ENCODE measurements at places on chromosomes 2 and 18.

- DNase-seq: no peak
Measured at GRCh38 chr2:174138161-174138560, 110.2 kb downstream of the OLA1 start.

- DNase-seq: no peak
Measured at GRCh38 chr18:3179430-3180089, 40.2 kb downstream of the MYOM1 start.

GRCh38 chr2:215911301-215912085 lies 101.9 kb downstream of the MREG start:
- no peak for DNase-seq

DNA sequence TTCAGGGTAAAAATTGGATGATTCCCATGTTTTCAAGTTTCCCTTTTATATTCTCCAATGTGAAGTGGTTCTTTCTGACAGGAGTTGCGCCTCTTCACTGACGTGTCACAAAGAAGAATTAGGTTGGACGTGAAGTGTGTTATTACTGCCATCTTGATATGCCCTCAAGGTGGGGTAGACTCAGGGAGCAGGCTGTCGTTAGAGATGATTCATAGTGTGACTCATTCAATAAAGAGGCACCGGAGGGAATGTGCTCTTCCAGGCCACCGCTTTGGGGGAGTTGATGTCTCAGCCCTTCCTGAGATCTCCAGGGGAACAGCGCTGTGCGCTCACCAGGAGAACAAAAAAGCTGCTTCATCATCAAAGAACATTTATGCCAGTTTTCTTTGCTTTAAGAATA lies 3.6 kb upstream of the DGKD start:
- peak; percentile 37 for DNase-seq

GRCh38 chr2:16223161-16223840 lies 283.0 kb downstream of the MYCN start:
- DNase-seq: no peak

GRCh38 chr2:110853516-110853915 lies 121.1 kb downstream of the ACOXL start:
- no peak for DNase-seq

DNA sequence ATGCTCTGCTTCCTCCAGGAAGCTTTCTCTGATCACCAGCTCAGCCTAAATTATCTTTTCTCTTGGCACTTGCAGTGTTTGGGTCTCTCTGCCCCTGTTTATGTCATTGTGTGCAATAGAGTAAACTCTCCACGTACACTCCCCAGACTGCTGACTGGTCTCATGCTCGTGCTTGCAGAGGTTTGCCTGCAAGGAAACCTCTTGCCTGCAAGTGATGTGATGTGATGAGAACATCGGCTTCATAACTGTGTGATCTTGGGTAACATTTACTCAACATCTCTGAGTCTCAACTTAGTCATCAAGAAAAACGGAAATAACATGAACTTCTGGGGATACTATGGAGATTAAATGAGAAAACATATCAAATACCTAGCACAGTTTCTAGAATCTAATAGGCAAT lies 92.3 kb downstream of the BIN1 start:
- peak; percentile 94 for DNase-seq

DNA sequence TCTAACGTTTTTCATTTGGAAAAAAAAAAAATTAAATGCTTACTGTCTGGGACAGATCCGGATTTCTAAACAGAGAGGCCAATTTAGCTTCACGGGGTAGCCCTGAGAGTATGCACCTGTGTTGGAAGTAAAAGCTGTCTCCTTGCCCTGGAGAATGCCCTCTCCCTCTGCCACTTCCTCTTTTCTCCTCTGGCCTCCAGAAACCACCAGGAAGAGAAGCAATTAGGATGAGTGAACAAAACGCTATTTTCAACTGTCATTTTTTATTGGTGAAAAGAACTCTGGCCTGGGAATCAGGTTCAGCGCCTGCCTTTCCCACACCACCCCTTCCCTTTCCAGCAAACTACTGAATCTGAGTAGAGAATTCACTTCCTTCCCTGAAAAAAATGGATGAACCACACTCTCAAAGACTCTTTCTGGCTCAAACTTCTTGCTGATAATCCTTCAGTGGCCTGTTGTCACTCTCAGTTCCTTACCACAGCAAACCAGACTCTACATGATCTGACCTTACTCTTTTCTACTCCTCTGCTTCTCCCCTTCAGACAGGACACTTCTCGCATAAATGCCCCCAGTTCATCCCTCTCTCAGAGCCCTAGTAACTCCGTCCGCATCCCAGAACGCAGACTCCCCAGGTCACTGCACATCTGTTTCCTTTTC lies 29.8 kb downstream of the KLF7 start:
- DNase-seq: no peak

DNA sequence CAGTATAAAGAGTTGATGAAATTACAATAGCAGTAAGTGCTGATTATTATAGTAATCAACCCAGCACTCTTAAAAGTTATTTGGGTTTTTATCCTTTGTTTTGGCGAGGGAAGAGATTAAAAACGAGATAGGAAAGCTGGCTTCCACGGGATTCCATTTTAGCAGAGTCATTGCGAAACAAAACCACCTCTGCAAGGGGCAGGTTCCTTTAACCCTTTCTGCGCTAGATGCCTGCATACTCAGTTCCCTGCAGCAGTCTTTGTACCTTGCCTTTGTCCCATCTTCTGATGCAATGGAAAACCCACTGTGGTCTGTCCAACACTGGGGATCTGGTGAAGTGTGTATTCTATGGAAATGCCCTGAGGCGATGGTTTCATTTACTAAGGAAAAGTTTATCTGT lies 2.7 kb downstream of the YPEL5 start:
- DNase-seq: no peak

Measured in AG04449 (cell line).